ENCODE measurements at places on chromosomes 2 and 18. TPM values are rescaled to one million over a fixed set of nuclear protein-coding genes. Genes with fewer than 3 reads are reported as not detected.

Gene TMEM150A
- 10.1 TPM for total RNA-seq

Gene MTCL1
- total RNA-seq: 9.1 TPM

DNA sequence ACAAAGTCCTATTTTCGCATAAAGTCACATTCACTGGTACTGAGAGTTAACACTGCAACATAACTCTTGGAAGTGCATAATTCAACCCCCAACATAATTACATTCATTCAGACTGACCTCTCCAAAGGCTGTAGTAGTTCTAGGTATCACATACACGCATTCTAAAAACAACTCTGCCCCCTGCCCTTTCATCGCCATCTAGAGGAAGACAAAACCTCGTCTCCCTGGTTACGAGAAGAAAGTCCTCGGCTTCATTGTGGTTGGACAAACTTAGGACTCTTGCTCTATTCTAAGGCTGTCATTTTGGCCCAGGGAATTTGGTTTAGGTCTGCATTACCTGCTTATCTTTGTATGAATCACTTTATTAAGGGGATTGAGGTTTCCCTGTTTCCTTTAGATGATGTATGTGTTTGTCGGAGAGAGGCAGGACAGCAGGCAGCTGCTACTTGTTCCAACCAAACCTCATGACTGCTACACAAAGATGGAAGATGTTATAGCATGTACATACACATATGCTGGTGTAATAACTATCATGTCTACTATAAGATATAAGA is 215.4 kb upstream of the NRXN1 start:
- no peak for DNase-seq

DNA sequence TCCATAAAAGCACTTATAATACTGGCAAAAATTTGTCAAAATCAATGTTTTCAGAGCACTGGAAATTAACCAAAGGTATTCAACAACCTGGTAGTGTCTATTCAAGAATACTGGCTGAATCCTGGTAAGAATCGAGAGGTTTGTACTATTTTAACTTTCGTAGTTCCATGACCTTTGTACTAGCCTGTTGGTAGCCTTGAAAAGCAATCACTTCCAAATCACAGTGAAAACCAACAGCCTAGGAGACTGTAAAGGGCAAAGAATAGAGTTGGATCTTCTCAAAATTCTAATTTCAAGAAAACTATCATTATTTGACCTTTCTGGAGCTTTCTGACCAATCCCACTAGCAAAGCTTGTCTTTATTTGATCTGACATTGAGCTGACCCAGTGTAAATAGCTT is 64.8 kb upstream of the CCDC178 start:
- DNase-seq: no peak

- DNase-seq: no peak
Observed at GRCh38 chr2:146265656-146266055, 1579.2 kb upstream of the ACVR2A start.

GRCh38 chr2:163132850-163133249 is 294.3 kb upstream of the KCNH7 start:
- DNase-seq: no peak

DNA sequence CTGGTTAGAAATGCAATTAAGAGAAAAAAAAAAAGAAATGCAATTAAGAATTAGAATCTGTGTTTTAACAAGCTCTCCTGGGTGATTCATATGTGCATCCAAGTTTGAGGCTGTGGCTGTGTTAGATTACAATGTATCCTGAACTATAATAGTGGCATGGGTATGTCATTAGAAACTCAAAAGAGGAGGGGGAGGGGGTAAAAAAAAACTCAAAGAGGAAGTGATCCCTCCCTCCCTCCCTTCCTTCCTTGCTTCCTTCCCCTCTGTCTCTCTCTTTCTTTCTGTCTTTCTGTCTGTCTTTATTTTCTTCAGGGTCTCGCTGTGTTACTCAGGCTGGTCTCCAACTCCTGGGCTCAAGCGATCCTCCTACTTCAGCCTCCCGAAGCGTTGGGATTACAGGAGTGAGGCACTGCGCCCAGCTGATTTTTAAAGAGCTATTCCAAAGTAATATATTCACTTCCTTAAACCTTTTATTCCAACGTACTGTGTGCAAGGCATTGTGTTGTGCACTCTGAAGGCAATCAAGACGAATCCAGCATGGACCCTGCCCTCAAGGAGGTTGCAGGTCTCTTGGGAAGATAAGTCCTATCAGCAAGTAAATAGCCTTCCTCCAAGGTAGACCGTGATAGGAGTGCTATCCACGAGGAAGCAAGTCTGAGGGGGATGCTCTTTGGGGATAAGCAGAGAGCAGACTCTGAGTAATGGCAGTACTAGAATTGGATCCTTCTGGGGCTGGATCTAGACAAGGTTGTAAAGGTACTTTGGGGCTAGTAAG is 35.9 kb upstream of the MCFD2 start:
- DNase-seq: no peak

DNA sequence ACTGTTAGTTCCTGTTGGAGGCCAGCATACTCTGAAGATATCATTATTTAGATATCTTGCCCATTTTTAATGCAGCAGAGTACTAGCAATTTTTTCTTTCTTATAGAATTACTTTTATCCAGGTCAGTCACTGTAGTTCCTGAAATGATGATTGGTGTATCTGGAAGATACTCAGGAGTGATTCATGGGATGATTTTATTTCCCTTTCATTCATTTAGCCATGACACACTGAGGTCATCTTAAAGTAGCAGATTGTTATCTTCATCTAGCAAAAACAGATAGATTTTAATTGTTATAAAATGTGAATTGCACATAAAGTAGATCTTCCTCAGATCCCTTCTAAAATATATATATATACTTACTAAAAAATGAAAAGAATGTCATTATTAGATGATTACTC is 109.1 kb downstream of the PIK3C3 start:
- DNase-seq: no peak

All from left ventricle myocardium inferior (tissue), 1 donor.